ENCODE measurements at places on chromosomes 7 and 10. TPM values are rescaled to one million over a fixed set of nuclear protein-coding genes. Genes with fewer than 3 reads are reported as not detected.
A peak's percentile ranks its signal among the peaks of the same experiment; 100 is the strongest.

- H3K4me3 ChIP-seq: no peak overlapping the region
These were observed 3.8 kb upstream of the DMTF1 start for GRCh38 chr7:87148332-87148955.

- DNase-seq: no peak
- peaks cover 22% of the 10 kb centered on the region for H3K27me3 ChIP-seq
- H3K4me3 ChIP-seq: no peak within 1 kb of the TSS
- no peaks in the 10 kb centered on the region for H3K4me1 ChIP-seq
- H3K27ac ChIP-seq: peak within 1 kb of the TSS; percentile 49
- no peaks in the 10 kb centered on the region for H3K36me3 ChIP-seq
These were observed at the start of gene MYL7 for GRCh38 chr7:44141221-44141850. TSS of gene MYL7 (minus strand) at chr7:44141332. CDS start at chr7:44141305, 27 bp downstream.

DNA sequence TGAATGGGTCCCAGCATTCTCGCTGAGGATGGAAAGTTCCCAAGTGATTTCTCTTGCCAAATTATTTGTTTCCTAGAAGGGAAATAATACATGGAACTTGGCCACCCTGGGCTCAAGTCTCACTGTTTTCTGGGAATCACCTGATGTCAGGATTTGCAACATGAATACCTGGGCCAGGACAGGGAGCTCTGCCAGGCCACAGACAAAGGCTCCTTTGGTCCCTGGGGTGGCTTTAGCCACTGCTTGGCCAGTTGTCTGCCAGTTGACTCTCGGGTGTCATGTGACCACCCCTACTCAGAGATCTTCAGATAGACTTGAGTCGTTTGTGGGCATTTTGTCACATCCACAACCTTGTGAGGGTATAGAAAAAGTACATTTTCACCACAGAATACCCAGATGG is 258.0 kb upstream of the HABP2 start:
- peaks cover 5% of the 10 kb centered on the region for H3K27me3 ChIP-seq
- no peak for DNase-seq
- H3K27ac ChIP-seq: no peak overlapping the region
- peaks cover 10% of the 10 kb centered on the region for H3K4me1 ChIP-seq

- peaks cover 9% of the 10 kb centered on the region for H3K27me3 ChIP-seq
- no peaks in the 10 kb centered on the region for H3K36me3 ChIP-seq
- no peak overlapping the region for H3K4me3 ChIP-seq
These were observed 98.5 kb upstream of the KDM7A start for GRCh38 chr7:140275069-140275965.

DNA sequence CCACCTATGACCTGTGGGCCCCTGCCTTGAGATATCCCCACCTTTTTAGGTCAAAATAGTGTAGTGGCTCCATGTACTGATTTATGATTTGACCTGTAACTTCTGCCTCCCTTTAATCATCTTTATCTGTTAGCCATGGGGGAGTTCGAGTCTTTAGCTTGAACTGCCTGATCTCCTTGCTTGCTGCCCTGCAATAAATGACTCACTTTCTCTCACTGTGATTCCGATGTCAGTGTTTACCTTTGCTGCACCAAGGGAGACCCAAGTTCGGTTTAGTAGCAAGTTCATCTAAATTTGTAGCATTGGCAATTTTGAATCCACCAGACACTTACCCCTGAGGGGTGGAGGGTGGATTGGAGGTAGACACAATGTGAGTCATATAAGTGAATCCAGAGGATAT is 814.6 kb upstream of the AUTS2 start:
- no peak for DNase-seq
- peaks cover 14% of the 10 kb centered on the region for H3K4me1 ChIP-seq

- DNase-seq: no peak
- no peaks in the 10 kb centered on the region for H3K27me3 ChIP-seq
- H3K4me3 ChIP-seq: no peak overlapping the region
- peak overlapping the region; percentile 94 for H3K27ac ChIP-seq
- peaks cover 50% of the 10 kb centered on the region for H3K4me1 ChIP-seq
- peaks cover 9% of the 10 kb centered on the region for H3K36me3 ChIP-seq
These were observed 136.6 kb upstream of the CCDC6 start for GRCh38 chr10:60042914-60043313.

- H3K4me1 ChIP-seq: peaks cover 24% of the 10 kb centered on the region
- no peak for DNase-seq
- H3K4me3 ChIP-seq: no peak overlapping the region
- H3K27ac ChIP-seq: no peak overlapping the region
- H3K27me3 ChIP-seq: no peaks in the 10 kb centered on the region
These were observed 101.6 kb downstream of the RAPGEF5 start for GRCh38 chr7:22255342-22255741.

DNA sequence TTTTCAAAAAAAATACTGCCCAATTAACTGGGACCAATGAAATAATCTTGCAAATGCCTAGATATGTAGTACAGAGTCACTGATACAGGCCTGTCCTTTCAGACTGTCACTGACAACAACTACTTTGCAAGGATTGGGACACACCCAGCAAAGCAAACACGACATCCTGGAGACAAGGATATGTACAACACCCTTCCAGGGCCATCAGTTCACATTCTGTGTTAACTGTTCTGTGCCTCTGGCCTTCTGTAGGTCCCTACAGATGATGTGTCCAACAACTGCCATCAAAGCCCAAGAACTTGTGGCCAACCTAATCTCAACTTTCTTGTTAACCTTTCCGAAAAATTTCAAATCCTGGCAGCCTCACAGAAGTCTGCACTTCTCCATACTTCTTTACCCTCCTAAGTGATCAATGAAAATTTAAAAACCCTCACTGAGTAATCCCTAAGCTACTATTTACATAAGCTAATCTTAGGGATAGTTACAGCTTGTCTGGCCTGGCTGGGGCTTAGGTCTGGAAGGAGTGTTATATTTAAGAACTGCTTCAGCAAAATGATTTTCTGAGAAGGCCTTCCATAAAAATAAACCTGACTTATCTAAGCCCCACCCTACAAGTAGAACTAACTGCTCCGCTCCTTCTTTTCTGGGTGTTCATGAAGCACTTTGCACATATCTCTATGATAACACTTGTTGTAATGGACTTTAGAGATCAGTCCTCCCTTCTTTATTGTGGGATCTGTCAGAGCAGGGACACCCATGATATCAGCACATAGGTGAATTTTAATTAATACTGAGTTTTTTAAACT is 21.0 kb downstream of the COBL start:
- no peak for DNase-seq
- H3K27me3 ChIP-seq: peaks cover 5% of the 10 kb centered on the region
- no peak overlapping the region for H3K4me3 ChIP-seq
- H3K4me1 ChIP-seq: peaks cover 13% of the 10 kb centered on the region
- H3K27ac ChIP-seq: no peak overlapping the region

- no peaks in the 10 kb centered on the region for H3K27me3 ChIP-seq
- DNase-seq: no peak
- H3K4me3 ChIP-seq: no peak overlapping the region
- H3K4me1 ChIP-seq: peaks cover 6% of the 10 kb centered on the region
These were observed 28.1 kb upstream of the PLXDC2 start for GRCh38 chr10:19788075-19788686.

DNA sequence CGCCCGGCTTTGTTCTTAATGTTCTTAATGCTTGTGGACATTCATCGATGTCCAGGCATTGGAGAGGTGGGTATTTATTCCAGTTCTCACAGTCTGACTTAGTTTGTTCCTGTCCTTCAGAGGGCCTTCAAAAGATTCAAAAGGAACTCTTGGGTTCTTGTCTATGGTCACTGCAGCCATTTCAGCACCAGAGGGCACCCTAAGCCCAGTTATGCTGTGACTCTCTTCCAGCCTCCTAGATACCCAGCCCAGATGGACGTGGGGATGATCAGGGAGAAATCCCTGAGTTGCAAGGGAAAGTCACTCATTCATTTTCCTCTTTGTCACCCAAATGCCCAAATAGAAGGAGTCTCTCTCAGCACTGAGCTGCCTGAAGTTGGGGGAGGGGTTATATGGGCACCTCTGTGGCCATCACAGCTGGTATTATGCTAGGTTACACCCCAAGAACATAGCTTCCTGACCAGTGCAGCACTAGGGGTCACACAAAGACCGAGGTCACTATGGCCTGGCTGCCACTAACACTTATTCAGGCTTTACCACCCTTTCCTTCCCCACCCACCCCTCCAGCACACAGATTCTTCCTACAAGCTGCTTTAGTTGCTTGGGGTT is 26.5 kb upstream of the CCDC126 start:
- no peaks in the 10 kb centered on the region for H3K36me3 ChIP-seq
- DNase-seq: peak; percentile 61
- no peak overlapping the region for H3K27ac ChIP-seq
- no peak overlapping the region for H3K4me3 ChIP-seq
- H3K4me1 ChIP-seq: no peaks in the 10 kb centered on the region

- no peaks in the 10 kb centered on the region for H3K4me1 ChIP-seq
- no peak overlapping the region for H3K4me3 ChIP-seq
- no peaks in the 10 kb centered on the region for H3K27me3 ChIP-seq
These were observed 23.3 kb downstream of the ADAP1 start for GRCh38 chr7:930975-931758.

DNA sequence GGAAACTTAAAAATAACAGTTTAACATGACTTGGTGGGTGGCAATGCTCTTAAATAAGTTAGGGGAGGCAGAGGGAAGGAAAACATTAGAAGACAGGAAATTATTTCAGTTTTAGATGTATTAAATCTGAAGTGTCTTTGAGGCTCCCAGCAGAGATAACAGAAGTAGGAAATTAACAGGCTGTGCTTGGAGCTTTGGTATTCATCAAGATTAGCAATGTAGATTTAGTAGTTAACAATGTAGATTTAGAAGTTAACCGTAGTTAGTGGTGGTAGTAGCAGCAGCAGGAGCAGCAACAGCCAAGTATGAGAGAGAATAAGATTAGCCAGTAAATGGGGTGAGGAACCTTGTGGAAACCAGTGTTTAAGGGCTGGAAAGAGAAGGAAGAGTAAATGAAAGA is 48.7 kb upstream of the UBN2 start:
- no peak overlapping the region for H3K4me3 ChIP-seq
- no peaks in the 10 kb centered on the region for H3K27me3 ChIP-seq
- H3K4me1 ChIP-seq: no peaks in the 10 kb centered on the region
- no peak for DNase-seq
- peaks cover 17% of the 10 kb centered on the region for H3K36me3 ChIP-seq

DNA sequence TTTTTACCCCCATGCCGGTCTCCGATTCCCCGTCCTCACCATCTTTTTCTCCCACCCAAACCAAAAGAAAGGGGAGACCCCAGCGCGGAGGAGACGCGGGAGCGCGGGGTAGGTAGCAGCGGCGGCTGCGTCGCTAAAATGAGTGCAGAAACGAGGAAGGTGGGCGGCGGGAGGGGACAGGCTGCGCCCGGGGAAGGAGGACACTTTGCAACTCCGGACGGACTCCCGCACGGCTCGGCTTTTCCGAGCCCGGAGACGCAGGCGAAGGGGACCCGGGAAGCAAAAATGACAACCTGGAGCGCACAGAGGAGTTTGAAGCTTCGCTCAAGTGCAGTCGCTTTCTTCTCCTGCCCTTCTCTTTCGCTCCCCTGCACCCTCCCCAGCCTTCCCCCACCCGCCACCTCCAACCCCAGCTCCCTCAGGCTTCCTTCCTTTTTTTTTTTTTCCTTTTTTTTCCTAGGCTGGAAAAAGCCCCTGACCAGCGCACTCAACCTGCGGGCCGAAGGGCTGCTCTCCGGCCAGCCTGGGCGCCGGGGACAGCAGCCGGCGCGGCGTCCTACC is 453 bp downstream of the SFMBT2 start:
- H3K4me3 ChIP-seq: peak overlapping the region; percentile 89
- peaks cover 20% of the 10 kb centered on the region for H3K4me1 ChIP-seq
- DNase-seq: no peak
- no peaks in the 10 kb centered on the region for H3K36me3 ChIP-seq

DNA sequence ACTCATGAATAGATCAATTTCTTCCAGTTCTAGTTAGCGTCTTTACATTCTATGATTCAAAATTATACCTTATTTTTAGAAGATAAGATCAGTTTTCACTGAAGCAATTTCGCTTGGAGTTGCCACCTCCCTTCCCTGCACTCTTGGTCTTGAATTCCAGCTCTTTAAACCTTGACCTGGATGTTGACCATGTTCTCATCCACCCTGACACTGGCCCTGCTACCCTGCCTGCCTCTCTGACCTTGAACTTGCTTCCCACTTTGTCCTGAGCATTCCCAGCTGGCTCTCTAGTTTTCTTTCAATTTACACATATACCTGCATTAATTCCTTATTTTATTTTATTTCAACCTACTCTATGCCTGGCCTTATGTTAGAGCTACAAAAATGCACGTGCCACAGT is 274.9 kb upstream of the IGFBP3 start:
- no peaks in the 10 kb centered on the region for H3K36me3 ChIP-seq
- peaks cover 2% of the 10 kb centered on the region for H3K27me3 ChIP-seq
- no peaks in the 10 kb centered on the region for H3K4me1 ChIP-seq
- no peak overlapping the region for H3K27ac ChIP-seq

- no peaks in the 10 kb centered on the region for H3K36me3 ChIP-seq
- peaks cover 18% of the 10 kb centered on the region for H3K4me1 ChIP-seq
- peaks cover 53% of the 10 kb centered on the region for H3K27me3 ChIP-seq
- H3K4me3 ChIP-seq: no peak overlapping the region
These were observed 16.2 kb upstream of the EPHB6 start for GRCh38 chr7:142838461-142839213.

- no peak overlapping the region for H3K27ac ChIP-seq
- no peaks in the 10 kb centered on the region for H3K27me3 ChIP-seq
- H3K4me3 ChIP-seq: no peak overlapping the region
- H3K36me3 ChIP-seq: peaks cover 6% of the 10 kb centered on the region
These were observed 34.4 kb downstream of the CNOT4 start for GRCh38 chr7:135475521-135475920.

DNA sequence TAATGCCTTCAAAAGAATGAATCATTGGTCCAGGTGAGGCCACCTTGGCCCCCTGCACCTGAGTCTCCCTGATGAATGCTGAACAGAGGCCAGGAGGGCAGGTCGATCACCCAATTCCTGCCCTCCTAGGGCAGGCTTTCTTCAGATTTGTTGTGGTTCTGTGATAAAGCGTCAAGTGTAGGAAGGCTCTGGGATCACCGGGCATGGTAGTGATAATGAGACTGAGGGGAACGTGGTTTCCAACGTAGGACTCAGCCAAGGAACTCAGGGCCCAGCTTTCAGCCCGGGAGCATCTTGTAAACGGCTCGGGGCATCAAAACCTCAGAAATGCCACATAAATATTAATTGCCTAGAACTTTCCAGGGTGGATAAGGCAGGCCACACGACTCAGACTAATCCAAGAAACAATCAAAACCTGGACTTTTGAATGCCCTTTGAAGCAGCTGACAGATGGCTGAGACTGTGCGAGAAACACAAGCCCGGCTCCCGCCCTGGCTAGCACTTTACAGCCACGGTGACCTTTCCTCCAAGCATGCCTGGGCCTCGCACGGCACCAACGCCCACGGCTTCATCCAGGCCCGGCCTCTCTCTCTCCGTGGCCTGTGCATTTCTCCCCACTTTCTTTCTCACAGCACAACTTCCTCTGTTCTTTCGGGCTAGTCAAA is 239.3 kb upstream of the GRB10 start:
- H3K27me3 ChIP-seq: no peaks in the 10 kb centered on the region
- H3K4me1 ChIP-seq: no peaks in the 10 kb centered on the region
- no peak overlapping the region for H3K27ac ChIP-seq
- DNase-seq: no peak
- peaks cover 2% of the 10 kb centered on the region for H3K36me3 ChIP-seq

GRCh38 chr10:111089293-111089692 is 12.5 kb downstream of the ADRA2A start:
- no peak for DNase-seq
- peaks cover 61% of the 10 kb centered on the region for H3K27me3 ChIP-seq
- no peak overlapping the region for H3K4me3 ChIP-seq
- no peak overlapping the region for H3K27ac ChIP-seq
- H3K36me3 ChIP-seq: no peaks in the 10 kb centered on the region
- no peaks in the 10 kb centered on the region for H3K4me1 ChIP-seq

- no peaks in the 10 kb centered on the region for H3K27me3 ChIP-seq
- H3K4me1 ChIP-seq: no peaks in the 10 kb centered on the region
- H3K4me3 ChIP-seq: no peak overlapping the region
- no peaks in the 10 kb centered on the region for H3K36me3 ChIP-seq
These were observed 58.2 kb upstream of the ZRANB1 start for GRCh38 chr10:124883510-124884321.

The STN1 gene
- 13.6 TPM for total RNA-seq

The NAT16 gene
- not detected for total RNA-seq

The ITGA8 gene
- 0.36 TPM for total RNA-seq

The CNPY1 gene
- not detected for total RNA-seq

The DPY19L1 gene
- total RNA-seq: 31.6 TPM

The AKR1C8 gene
- not detected for total RNA-seq

The NPTX2 gene
- 0.14 TPM for total RNA-seq

All from progenitor cell of endocrine pancreas (in vitro differentiated cells).